ENCODE measurements at places on chromosomes 12 and 14.

DNA sequence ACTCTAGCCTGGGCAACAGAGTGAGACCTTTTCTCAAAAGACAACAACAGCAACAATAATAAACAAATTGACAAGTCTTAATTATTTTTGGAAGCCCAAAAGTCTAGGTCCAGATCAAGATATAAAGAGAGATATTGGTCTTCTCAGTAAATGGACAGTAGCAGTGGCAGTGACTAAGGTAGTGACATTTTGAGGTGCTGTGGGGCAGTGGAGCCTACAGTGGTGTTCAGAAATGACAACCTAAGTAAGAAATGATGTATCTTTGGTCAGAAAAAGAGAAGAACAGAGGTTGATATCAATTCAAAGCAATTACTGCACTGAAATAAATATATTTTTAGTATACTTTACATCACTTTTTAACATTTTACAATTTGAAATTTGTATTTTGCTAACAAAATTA is 20.7 kb downstream of the METTL25 start:
- DNase-seq = no peak

DNA sequence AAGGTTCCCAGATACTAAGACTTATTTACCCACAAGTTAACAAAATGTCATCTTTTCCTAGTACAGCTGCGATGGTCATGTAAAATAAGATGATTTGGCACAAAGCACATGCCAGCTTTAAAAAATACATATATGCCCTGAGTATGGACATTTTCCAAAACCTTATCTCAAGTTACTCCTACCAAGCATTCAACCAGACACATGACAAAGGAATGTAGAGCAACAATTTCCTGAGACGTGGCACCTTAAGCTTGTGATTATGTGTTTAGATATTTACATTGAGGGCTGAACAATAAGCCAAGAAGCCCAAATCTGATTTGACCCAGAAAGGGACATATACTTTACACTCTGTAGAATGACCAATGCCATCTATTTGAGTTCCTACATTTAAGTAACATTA is 24.5 kb upstream of the OVCH1 start:
- no peak for DNase-seq

DNA sequence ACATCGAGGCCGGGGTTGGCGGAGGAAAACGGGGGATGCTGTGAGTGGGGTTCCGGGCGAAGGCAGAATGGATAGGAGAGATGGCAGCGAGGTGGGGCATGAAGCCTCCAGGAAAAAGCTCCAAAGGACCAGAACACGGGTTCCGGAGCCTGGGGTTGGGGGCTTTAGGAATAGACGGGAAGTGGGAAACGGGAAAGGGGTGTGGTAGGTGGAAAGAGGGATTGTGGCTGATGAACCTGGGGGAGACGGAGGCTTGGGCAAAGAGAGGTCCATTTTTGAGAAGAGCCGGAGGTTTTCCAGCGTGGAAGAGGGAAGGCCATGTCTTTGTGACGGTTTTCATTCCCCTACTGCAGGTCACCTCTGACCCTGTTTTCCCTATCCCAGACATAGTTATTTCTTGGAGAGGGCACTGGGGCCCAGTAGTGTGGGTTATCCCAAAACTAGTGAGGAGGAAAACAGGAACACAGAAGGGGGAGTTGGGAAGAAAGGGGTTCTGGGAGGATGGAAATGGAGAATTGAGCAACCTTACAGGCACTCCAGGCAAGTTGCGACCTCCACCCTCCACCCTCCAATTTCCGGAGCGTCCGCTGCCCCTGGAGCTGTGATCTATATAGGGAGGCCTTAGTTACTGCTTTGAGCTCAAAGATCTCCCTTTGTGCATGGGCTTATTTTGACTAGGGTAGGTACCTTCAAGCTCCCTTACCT is 1.1 kb downstream of the ATN1 start:
- no peak for DNase-seq

GRCh38 chr12:42473130-42473529 is 116.4 kb downstream of the PRICKLE1 start:
- DNase-seq = no peak

DNA sequence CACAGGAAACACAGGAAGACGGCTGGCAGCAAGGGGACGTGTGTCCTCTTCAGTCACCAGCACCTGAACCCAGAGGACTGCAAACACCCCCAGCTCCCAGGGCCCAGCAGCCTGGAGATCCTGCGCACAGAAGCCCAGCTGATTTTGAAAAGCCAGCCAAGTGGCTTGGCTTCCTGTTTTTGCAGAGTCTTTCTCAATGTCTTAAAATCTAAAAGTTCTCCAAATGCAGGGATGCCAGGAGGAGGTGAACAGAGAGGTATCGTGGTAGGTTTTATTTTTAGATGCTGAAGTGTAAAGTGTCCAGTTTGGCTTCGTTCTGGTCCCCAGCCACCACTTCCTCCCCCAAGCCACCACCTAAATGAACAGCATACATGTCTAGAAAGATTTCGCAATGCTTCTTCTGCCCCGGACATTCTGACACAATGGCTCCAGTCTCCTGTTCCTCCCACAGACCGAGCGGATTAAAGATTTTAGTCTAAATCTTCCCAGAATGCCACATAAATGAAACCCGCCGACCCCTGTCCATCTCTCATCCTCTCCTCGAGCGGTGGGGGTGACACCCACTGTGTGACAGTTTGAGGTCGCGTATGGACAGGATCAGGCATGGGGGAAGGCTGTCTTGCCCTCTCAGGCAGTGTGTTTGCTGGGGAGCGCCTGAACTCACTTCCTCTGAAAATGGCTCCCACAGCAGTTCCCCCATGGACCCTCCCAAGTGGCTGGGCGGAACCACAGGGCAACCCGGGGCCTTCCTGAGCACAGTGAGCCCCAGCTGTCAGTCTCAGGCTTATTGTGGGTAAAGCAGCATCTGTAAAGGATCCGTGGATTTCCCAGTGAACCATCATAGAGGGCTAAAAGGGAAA is 41.6 kb downstream of the ITPK1 start:
- no peak for DNase-seq

GRCh38 chr14:103255555-103255954 is 78.5 kb upstream of the EIF5 start:
- no peak for DNase-seq

DNA sequence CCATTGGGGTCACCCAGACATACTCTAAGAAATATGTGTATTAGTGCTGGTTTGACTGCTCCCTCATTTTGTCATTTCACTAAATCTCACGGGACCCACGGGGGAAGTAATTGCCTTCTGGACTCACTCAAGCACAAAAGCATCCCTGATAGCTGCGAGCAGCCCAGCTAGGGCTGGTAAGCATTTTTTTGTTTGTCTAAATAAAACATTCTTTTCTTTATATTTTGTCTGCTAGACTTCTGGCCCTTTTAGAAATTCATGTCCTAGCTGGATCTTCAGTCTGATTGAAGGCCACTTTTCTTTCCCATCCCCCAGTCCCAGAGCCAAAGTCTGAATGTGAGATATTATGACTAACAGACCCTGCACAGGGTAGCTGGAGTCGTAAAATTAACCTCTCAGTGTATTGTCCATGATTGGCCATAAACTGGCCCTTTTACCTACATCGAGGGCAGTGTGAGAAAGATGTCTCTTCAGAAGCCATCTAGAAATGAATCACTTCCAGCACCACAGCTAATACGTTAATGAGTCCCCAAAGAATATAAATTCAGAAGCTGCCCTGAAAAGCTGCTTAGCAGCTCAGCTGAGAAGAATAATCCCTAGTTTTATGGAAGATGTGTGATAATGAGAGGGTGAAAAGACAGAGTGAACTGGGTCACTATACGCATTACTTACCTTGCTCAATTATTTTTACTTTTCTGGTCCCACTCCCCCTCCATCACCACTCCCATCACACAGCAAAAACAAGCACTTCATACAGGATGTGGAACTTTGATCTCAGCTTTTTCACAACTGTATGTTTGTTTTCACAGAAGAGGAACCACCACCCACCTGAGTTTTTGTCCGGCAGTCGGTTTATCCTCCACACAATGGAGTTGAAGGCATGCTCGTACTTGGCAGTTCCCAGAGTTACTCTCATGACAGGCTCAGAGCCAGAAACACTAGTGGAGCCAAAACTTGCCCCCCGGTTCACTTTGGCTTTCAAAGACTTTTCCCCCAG is 55.6 kb upstream of the GTF2A1 start:
- no peak for DNase-seq

- DNase-seq = no peak
Measured at GRCh38 chr14:104702106-104702505, 12.7 kb downstream of the INF2 start.

GRCh38 chr12:69534389-69534822 is 50.9 kb upstream of the CCT2 start:
- no peak for DNase-seq

DNA sequence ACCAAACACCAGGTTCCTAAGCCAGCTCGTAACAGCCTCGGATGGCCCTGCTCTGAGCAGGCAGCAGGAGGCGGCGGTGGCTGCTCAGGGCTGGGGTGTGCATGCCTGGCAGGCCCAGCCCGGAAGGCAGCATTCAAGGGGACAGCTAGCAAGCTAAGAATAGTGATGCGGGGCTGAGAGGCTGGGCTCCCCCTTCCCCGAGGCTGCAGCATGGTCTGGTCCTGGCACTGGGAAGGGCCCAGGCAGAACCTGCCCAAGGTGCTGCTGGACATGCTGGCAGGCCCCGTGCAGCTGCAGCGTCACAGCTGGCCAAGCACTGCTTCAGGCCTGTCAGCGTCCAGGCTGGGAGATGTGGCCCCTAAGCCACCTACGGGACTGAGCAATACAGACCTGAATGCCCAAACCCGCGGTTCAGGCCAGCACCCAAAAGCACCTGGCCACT is 26.4 kb upstream of the NUDT14 start:
- no peak for DNase-seq

DNA sequence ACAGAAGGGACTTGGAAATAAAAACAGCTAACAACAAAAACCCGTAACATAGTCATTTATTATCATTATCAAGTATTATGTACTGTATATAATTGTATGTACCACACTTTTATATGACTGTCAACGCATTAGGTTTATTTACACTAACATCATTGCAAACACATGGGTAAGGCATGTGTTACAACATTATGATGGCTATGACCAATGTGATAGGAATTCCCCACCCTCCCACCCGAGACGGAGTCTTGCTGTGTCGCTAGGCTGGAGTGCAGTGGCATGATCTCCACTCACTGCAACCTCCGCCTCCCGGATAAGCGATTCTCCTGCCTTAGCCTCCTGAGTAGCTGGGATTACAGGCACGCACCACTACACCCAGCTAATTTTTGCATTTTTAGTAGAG is 82.6 kb downstream of the ERC1 start:
- DNase-seq = no peak

DNA sequence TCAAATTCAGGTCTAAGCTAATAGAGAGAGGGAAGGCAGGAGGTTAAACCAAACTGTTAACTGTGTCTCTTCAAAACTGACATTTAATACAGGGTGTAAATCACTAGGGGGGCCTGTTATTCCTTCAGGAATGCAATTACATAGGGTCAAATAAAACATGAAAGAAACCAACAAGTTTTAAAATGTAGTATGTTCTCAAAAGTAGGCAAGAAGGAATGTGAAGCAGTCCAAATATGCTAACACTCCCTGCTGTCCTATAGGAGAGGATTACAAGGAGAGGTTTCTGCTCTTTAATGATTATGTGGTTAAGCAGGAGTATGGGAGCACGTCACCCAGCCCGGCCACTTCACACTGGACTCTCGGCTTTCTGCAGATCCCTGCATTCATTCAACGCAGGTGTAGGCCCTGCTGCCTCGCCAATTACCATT is 42.5 kb upstream of the BMP4 start:
- DNase-seq = no peak

GRCh38 chr12:75553836-75554555 is 42.6 kb upstream of the KRR1 start:
- no peak for DNase-seq

- DNase-seq = no peak
Measured at GRCh38 chr14:49159081-49159480, 427.1 kb downstream of the RPS29 start.

DNA sequence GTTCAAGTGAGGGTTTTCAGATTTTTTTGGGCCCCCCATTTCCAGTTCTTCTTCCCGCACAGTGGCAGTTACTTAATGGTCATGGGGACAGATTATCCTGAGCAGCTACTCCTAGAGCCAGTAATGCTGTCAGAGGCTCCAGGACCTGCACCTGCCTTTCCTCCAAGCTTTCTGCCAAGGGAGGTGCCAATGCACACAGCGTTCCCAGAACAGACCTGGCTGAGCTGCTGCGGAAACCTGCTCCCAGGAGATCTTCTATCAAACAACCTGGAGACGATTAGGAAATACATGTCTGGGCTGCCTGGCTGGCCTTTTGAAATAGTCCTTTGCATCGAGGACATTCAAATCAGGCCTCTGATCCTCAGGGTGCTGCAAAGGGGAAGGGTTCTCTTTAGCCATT is 120.9 kb downstream of the SLC8A3 start:
- no peak for DNase-seq

- no peak for DNase-seq
Measured at GRCh38 chr12:104450700-104451099, 6.0 kb upstream of the CHST11 start.

DNA sequence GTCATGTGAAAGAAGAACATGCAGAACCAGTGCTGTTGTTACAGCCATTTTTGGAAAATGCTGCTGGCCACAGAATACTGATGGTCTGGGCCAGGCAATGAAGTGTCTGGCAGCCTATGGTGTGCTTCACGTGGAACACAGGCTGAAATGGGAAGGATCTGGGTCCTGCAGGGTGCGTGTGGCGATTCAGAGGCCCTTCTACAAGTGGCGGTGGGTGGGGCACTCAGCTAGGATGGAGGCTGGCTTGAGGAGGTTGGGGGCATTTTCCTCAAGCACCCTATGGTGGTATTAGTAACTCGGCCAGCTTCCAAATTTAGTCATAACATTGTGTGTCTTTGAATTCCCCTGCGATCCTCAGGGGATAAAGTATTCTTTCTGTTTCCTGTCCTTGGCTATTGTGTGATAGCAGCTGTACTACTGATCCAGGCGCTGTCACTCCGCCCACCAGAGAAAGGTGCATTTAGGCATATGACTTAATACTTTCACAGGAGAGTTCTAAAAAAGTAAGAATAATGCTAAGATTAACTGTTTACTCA is 9.2 kb upstream of the RAD52 start:
- DNase-seq = no peak

GRCh38 chr14:74326369-74327152 is 21.7 kb upstream of the VRTN start:
- DNase-seq = no peak

GRCh38 chr14:96272777-96273473 is 16.9 kb downstream of the BDKRB1 start:
- no peak for DNase-seq

- DNase-seq = no peak
Measured at GRCh38 chr12:113528606-113529293, 57.1 kb upstream of the LHX5 start.

GRCh38 chr12:106831699-106832098 is 57.2 kb downstream of the RIC8B start:
- DNase-seq = no peak

DNA sequence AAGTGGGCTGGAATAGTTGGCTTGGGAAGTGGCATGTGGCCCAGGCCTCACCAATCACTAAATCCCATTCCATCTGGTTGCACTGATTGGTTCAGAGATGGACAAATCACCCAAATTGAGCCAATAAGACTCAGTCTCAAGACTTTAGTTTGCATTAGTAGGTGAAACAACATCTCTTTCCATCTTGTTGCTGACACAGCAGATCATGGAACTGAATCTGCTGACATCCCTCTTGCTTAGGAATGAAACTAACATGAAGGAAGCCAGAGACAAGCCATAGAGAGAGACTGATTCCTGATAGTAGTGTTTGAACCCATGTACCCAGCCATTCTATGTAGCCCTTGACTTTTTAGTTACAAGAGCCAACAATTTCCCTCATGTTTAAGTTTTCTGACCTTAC is 307.0 kb downstream of the GLT1D1 start:
- DNase-seq = no peak

All from T follicular helper cell (primary cell).